ENCODE measurements at places on chromosomes 4 and X.

- DNase-seq, result no peak
Measured at GRCh38 chr4:151031831-151032605, 16.9 kb upstream of the LRBA start.

DNA sequence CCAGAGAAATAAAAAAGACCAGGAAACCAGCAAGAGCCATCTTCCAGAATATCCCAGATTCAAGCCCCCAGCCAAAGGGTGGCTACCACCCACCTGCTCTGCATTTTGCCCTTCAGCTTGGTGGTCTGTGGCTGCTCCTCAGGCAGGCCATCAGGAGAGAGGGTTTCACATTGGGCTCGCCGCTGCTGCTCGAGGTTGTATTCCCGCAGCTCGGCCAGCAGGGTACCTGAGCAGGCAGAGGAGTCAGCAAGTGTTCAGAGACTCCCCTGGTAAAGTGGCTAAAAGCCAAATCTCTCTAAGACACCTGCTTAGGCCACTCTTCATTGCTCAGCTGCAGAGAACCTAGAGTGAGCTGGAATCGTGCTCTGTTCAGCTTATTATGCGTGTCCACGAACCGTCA lies 110.8 kb upstream of the HSD17B10 start:
- no peak for DNase-seq

GRCh38 chrX:115560211-115560977 lies 580 bp upstream of the PLS3 start:
- DNase-seq, result no peak

DNA sequence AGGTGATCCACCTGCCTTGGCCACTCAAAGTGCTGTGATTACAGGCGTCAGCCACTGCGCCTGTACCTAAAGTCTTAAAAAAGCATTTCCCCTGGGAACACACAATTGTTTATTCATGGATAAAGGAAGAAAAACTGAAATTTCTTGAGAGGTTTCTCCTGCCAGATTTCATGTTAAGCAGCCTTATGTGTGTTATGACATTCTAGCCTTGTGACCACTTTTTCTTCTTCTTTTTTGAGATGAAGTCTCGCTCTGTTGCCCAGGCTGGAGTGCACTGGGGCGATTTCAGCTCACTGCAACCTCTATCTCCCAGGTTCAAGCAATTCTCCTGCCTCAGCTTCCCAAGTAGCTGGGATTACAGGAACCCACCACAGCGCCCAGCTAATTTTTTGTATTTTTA lies 57.8 kb upstream of the PLAC8 start:
- no peak for DNase-seq

GRCh38 chr4:147958489-147959065 lies 226.7 kb downstream of the ARHGAP10 start:
- no peak for DNase-seq

DNA sequence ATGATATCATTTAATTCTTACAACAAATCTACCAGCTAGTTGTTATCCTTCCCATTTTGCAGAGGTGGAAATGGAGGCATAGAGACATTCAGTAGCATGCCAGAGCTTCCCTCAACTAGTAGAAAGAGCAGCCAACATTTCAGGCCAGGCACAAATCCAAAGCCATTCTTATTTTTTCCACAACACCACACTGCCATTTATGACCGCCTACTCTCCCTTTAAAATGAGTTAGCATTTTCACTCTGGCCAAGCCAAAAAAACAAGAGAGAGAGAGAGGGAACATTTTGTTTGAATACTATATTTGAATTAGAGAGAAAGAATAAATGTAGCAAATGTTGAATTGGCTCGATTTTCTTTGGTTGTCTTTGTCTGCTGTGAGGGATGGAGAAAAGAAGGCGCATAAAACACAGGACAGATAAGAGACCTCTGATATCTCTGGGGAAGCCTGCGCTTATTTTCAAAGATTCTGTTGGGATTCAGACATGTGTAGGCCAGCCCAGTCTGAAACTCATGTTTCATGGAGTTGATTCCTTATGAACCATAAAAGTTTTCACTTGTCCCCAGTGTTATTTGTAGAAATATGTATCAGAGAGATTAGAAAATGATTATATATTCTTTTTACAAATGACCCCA lies 265.7 kb downstream of the RAB28 start:
- no peak for DNase-seq

DNA sequence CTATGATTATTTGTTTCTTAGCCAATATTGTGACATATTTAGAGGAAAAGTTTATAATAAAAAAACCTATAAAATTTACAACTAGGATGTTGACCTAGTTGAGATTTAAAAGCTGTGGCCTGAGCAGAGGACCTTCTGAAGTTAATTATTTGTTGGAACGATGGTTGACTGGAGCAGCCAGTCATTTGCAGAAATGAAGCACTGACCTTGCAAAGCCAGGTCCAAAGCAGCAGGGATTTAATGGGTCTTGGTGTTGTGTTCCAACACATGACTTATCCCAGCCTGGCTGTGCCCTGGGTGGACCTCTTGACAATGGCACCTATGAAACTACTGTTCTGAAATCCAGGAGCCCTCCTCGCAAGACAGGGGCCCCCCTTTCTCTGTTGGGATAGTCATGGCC lies 235.2 kb downstream of the FRAS1 start:
- DNase-seq, result no peak
